ENCODE measurements at places on chromosomes 4 and X.

- no peak for DNase-seq
These were observed 92.0 kb downstream of the IRF2 start for GRCh38 chr4:184382189-184382846.

DNA sequence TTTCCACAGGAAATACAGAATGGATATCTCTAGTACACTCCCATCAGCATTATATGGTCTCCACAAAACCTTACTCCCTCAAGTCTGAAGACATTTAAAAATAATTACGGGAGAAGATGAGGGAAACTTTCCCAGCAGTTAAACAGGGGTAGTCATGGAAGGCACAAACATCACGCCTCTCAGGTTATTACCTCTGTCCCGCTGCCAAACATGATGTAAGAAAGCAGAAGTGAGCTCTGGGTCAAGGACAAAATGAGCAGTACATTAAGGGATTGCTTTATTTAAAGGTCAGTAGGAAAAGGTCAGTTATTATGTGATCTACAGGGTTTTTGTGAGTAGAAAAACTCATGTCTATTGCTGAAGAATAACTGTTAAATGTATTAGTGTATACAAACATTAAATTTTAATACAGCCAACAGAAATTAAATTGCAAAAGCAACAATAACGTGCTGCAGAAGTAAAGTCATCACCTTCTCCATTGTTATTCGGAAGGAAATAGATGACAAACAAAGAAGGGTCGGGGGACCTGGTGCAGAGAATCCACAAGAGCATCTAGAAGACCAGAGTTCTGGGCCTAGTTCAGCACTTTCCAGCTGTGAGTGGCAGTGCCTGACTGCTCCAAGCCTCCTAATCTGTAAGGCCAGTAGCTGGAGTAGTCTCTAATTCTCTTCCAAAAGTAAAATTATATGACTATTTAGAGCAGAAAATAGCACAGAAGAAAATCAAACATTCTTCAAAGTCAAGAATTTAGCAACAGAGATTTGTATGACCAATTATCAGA is 171.2 kb downstream of the PPP3CA start:
- DNase-seq: no peak

DNA sequence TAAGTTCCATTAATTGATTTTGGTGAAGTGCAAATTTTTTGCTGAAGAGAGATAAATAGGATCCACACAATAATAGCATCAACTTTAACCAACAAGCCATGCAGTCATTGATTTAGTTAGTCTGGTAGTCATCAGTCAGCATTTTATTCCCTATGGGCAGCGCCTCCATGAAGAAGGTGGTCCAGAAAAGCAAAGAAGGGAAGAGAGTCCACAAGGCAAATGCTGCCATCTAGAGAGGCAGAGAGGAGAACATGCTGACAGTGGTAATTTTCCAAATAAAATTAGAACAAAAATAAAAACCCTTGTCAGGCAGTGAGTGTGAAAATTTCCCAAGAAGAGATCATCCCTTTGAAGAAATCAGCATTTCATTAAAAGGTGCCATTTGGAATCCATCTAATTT is 366.7 kb upstream of the FAM241A start:
- DNase-seq: no peak

GRCh38 chr4:1856071-1856942 is at the start of gene LETM1:
LETM1 (minus strand) TSS chr4:1856156; CDS start chr4:1855950, 206 bp downstream.
- DNase-seq: peak; percentile 92

- DNase-seq: no peak
These were observed 194.8 kb upstream of the ATOH1 start for GRCh38 chr4:93633721-93634120.

DNA sequence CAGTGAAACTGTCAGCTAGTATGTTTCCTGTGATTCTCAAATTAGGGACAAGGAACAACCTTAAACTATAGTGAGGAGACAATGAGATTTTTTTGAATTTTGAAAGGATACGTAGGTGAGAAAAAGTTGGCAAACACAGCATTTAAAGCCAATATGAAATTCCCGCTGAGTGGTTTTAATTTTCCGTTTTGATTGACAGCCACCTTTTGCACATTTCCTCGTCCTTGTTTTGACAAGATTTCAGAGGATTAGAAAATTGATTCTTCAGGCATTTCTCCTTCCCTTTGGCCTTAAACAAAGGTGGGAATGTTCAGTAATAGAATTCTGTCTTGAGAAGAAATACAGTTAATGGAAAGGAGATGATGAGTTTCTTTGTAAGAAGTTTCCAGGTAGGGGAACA is 52.2 kb downstream of the RAPGEF2 start:
- no peak for DNase-seq

- peak; percentile 80 for DNase-seq
These were observed 45.8 kb upstream of the CLCN4 start for GRCh38 chrX:10110984-10111363.

DNA sequence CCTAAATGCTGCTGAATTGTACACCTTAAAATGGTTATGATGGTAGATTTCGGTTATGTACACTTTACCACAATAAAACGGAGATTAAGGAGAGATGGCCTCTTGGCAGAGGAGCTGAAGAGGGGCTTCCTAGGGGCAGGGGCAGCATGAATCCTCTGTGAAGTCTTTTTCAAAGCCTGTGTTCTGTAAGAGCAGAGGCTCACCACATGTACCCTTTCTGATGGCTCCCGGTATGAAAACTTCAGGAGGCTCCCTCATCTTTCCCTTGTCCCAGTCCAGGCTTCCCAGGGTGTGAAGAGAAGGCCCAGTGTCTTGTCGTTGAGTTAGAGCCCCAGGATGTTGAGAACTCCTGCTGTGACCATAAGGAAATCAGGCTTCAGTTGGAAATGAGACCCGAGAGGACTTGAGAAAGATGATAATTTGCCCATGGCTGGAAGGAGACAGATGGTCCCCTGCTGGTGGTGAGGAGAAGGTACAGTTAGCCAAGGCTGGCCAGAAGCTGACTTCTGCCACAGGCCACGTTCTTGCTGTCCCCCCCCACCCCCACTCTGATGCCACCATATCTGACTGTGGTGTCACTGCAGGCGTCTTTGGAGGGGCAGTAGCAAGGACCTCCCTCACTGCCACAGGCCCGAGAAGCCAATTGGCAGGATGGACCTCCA is 31.8 kb upstream of the MTM1 start:
- no peak for DNase-seq

DNA sequence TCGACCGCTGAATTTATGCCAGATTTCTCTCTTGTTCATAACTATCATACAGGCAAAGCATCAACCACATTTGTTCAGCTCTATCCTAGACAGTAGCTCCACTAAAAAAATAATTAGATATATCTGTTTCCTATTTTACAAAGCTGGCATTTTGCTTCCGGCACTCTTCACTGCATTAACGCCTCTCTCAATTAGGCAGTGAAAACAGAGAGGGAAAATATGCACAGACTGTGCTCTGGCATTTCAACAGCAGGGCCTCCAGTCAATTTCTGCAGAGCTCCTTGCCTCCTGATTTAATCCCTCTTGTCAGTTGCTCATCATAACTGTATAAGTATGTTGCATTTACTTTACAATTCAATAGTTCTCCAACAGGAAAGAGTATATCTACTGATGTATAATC is 666.9 kb upstream of the INTU start:
- DNase-seq: no peak

GRCh38 chr4:130044788-130045531 is 949.0 kb downstream of the C4orf33 start:
- DNase-seq: no peak

DNA sequence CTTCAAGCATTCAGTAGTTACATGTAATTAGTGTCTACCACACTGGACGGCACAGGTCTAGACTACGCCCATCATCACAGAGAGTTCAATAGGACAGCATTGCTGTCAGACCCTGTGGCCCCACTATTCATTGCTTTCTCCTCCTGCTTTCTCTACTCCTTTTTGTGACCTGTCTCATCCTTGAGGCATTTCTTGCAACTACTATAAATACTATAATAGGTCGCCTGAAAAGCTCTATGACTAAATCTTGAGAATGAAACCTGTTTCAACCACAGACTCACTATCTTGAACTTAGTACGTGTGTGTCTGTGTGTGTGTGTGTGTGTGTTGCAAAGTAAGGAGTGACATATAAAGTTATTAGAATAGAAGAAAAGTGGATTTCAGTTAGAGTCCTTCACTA is 252.9 kb upstream of the KLF3 start:
- no peak for DNase-seq

DNA sequence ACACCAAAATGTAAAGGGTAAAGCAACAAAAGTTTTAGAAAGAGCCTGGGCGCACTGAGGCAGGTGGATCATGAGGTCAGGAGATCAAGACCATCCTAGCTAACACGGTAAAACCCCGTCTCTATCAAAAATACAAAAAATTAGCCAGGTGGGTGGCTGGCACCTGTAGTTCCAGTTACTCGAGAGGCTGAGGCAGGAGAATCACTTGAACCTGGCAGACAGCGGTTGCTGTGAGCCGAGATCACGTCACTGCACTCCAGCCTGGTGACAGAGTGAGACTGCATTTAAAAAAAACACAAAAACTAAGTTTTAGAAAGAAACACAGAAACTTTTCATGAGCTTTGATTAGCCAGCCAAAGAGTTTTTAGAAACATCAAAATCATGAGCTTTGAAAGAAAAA is 76.5 kb downstream of the APBB2 start:
- no peak for DNase-seq

DNA sequence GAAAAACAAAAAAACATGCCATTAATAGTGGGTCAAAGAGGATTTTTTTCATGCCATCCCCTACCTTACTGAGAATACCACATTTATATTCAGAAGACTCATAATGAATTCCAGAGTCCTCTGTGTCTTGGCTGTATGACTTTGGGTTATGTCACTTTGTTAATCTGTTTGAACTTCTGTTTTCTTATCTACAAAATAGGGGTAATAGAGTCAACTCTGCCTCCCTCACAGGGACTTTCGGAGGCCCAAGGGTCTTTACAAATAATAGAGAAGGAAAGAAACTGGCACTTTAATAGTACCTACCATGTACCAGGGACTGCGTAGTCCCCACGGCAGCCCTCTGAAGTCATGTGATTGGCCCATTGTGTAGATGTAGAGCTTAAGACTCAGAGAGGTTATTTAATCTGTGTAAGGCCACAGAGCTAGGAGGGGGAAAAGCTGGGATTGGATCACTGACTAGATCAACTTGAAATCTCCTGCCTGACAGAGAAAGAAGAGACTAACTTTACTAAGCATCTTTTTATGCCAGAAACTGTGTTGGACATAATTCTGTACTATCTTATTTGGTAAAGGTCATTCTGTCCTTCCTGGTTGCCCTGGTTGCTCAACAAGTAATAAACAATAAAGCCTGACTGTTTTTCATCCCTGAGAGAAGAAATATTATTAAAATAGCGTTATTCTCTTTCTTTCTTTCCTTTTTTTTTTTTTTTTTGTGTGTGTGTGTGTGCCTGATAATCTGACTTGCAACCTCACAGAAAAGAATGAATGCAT is 59.6 kb downstream of the NFKB1 start:
- DNase-seq: no peak

GRCh38 chr4:187090401-187090800 is 366.7 kb upstream of the FAT1 start:
- DNase-seq: no peak

DNA sequence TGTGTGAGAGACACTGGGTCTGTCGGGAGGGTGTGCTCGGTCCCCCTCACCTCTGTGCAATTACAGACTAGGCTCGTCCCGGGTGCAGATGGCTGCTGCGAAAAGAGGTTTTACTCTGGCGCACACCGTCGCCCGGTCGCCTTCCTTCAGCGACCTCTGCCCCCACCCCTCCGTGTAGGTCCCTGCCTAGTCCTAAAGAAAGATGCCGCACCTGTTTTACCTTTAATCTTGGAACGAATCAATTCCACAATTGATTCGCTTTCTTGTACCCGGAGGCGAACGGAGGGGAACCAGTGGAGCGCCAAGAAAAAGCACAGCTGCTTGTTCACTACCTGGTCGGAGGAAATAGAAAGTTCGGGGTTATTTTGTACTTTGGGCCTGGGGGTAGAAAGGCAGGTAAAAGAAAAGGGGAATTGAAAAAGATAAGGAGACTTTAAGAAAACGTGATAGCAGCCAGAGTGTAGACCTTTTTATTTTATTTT is 1.2 kb downstream of the NPNT start:
- no peak for DNase-seq

DNA sequence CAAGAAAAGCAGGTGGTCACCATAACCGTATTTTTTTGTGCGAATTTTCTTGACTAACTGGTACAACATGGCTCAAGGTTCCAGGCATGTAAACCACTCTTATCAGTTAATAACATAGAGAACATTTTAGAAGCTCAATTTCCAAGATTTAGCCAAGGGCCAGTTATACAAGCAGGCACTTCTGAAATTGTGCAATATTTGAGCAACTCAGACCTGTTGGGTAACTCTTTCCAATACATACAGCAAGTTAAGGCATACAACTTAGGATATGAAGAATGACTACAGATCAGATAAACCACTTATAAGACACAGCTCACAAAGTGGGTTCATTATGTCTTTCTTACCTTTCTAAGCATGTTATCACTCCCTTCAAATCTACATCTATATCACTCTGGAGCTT is 43.9 kb downstream of the ZNF280C start:
- no peak for DNase-seq

GRCh38 chr4:176834531-176834930 is 41.8 kb upstream of the VEGFC start:
- DNase-seq: no peak

DNA sequence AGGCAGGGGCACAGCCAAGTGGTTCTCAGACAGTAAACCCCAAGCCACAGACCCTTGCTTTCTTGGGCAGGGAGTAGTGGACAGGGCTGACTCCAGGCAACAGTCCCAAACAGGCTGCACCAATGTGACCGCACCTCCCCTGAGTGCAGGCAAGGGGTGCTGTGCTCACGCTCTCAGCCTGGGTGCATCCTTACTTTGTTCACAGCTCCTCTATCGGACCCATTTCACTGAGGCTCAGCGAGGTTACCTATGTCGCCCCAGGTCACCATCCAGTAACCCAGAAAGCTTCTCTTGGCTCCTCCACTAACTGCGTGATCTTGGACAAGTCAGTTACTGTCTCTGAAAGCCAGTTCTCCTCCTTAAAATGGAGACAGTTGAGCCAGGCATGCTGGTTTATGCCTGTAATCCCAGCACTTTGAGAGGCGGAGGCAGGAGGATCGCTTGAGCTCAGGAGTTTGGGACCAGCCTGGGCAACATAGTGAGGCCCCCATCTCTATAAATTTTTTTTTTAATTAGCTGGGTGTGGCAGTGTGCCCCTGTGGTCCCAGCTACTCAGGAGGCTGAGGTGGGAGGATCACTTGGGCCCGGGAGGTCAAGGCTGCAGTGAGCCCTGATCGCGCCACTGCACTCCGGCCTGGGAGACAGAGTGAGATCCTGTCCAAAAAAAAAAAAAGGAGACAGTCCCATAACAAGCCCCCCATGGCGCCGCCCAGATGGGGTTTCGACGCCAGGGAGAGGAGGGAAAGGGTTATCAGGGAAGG is 823 bp upstream of the MAN2B2 start:
- DNase-seq: no peak

GRCh38 chr4:90950385-90950841 is 823.2 kb downstream of the CCSER1 start:
- no peak for DNase-seq

Measured in central memory CD4-positive, alpha-beta T cell (primary cell).